Astrocyte of the spinal cord (primary cell): ENCODE measurements at places on chromosomes 1 and 21.

DNA sequence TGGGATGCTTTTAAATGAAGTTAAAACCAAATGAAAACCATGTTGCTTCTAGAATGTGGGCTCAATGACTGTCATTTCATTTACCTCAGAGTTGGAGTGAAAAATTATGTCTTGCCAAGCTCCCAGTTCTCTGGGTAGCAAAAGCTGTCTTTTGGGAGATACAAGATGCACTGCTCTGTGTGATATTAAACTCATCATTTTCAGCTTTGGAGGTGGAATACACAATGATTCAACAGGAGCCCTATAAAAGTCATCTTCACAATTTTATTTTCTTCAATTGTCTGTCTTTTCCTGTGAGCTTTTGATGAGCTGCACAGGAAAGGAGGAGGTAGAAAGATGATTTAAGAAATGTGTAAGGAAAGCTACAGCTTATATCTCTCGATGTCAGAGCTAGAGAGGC is 120.3 kb upstream of the SPATA6 start:
- no peak for DNase-seq

GRCh38 chr1:168613038-168613451 is 36.6 kb downstream of the XCL1 start:
- DNase-seq: no peak

- DNase-seq: no peak
These were observed 5.9 kb upstream of the CXADR start for GRCh38 chr21:17506951-17507350.

GRCh38 chr21:46110499-46111192 is 12.7 kb downstream of the COL6A2 start:
- no peak for DNase-seq

DNA sequence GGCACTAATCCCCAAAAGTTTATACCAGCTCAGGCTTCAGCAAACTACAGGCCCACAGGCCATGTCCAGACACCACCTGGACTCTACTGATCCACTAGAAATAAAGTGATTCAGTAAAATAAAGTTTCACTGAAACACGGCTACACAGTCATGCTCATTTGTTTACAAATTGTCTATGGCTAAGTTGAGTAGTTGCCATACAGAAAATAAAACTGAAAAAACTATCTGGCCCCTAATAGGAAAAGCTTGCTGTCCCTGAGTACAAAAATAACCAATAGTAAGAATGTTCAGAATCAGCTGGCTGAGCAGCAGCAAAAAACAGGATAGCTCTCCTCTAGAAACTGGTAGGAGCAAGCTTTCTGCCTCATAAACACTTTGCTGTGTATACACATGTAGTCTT is 221.5 kb downstream of the RERE start:
- DNase-seq: no peak

- DNase-seq: no peak
These were observed 93.1 kb downstream of the ZMYM4 start for GRCh38 chr1:35361638-35362037.

DNA sequence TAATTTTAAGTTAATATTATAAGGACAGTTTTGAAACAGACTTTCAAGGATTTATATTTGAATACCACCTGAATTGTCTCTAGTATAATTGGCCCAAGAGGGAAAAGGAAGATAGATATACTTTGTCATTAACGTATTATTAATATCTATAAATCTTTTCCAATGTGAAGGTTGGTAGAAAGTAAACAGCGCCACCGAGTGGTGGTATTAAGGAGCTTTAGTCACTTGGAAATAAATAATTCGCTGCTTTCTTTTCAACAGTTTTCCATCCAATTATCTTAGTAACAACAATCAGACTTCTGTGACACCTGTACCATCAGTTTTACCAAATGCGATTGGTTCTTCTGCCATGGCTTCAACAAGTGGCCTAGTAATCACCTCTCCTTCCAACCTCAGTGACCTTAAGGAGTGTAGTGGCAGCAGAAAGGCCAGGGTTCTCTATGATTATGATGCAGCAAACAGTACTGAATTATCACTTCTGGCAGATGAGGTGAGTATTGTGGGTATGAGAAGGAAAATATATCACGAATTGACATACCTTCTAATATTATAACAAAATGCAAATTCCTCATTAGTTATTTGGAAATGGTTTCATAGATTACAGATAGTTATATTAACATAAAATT is 37.7 kb downstream of the SH3GLB1 start:
- peak; percentile 31 for DNase-seq

DNA sequence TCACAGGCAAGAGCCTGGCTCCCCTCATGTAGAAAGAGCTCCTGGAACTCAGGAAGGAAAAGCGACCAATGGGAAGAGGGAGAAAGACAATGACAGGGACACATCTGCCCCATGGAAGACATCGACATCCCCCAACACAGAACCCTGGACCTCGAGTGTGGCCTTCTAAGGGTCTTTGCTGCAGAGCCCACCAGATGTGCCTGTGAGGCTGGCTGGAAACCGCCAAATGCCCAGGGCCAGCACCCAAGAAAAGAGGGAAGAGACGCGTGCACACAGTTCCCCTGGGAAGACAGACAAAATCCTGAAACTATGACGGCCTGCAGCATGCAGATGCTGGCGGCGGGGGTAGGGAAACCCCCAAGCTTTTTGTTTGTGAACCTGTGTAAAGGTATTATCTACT is 36.4 kb upstream of the ADARB1 start:
- no peak for DNase-seq

GRCh38 chr1:37472281-37472680 is 2.1 kb upstream of the ZC3H12A start:
- DNase-seq: no peak

GRCh38 chr21:9753943-9754342 is 767.4 kb upstream of the TPTE start:
- DNase-seq: no peak

- DNase-seq: no peak
These were observed 36.3 kb upstream of the RCC2 start for GRCh38 chr1:17475752-17476151.
